ENCODE measurements at places on chromosomes 7 and 10. TPM values are rescaled to one million over a fixed set of nuclear protein-coding genes. Genes with fewer than 3 reads are reported as not detected.
A peak's percentile ranks its signal among the peaks of the same experiment; 100 is the strongest.

LGI1 gene
- not detected for total RNA-seq

ITGB8 gene
- 0.05 TPM for total RNA-seq

ZNF25 gene
- total RNA-seq: 9.0 TPM

DNAH11 gene
- total RNA-seq: 2.0 TPM

CFAP46 gene
- not detected for total RNA-seq

SEMA3C gene
- total RNA-seq: not detected

CRHR2 gene
- not detected for total RNA-seq

GRCh38 chr10:60189861-60190475 is 199.7 kb downstream of the ANK3 start:
- DNase-seq: no peak

DNA sequence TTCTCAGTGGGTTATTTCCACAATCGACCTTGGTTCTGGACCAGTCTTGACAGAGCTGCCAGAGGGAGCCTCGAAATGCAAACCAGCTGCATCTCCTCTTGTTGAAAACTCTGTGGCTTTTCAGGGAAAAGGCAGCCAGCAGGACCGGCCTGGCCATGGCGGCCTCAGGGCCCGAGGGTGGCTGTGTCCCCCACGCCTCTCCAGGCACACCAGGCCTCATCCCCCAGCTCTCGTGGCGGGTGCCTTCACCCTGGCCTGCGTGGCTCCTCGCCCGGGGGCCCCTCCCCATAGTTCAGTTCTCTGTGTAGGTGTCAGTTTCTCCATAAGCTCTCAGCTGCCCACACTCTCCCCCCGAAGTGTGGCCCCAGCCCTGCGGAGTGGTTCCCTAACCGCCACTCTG is 63.5 kb downstream of the MGMT start:
- no peak for DNase-seq

DNA sequence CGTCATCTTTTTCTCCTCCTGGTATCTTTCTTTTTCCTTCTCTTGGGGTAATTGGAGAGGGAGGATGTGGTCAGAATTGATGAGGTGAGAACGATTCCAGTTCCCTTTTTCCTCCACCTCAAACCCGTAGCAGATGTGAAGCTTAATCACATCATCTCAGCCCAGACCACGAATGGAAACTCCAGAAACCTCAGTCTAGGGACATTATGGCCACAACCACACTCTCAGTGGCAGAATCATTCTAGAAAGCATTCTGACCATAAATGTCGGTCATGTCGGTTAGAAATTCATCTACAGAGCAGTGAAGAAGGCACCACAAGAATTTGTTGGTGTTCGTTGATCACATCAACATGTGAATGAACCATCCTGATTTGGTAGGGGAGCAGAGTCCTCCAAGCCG is 78.7 kb downstream of the GATA3 start:
- DNase-seq: peak; percentile 64

DNA sequence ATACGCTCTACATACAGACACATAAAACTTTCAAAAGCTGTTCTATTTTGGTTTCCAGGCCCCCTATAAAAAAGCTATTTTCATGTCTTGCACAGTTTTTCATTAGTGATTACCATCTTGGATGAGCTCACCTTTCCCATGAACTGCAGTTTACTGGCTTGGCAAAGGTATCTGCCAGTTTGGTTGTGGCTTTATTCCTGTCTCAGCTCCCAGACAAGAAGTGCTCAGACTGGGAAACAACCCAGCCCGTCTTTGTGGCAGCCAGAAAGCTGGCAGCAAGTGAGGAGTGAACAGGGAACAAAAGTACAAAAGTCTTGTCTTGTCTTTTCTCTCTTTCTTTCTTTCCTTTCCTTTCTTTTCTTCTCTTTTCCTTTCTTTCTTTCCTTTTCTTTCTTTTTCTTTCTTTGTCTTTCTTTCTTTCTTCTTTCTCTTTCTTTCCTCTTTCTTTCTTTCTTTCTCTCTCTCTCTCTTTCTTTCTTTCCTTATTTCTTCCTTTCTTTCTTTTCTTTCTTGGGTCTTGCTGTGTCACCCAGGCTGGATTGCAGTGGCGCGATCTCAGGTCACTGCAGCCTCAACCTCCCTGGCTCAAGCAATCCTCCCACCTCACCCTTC is 138.8 kb downstream of the CFAP58 start:
- no peak for DNase-seq

GRCh38 chr10:122503886-122504609 is 42.7 kb downstream of the HTRA1 start:
- DNase-seq: no peak

DNA sequence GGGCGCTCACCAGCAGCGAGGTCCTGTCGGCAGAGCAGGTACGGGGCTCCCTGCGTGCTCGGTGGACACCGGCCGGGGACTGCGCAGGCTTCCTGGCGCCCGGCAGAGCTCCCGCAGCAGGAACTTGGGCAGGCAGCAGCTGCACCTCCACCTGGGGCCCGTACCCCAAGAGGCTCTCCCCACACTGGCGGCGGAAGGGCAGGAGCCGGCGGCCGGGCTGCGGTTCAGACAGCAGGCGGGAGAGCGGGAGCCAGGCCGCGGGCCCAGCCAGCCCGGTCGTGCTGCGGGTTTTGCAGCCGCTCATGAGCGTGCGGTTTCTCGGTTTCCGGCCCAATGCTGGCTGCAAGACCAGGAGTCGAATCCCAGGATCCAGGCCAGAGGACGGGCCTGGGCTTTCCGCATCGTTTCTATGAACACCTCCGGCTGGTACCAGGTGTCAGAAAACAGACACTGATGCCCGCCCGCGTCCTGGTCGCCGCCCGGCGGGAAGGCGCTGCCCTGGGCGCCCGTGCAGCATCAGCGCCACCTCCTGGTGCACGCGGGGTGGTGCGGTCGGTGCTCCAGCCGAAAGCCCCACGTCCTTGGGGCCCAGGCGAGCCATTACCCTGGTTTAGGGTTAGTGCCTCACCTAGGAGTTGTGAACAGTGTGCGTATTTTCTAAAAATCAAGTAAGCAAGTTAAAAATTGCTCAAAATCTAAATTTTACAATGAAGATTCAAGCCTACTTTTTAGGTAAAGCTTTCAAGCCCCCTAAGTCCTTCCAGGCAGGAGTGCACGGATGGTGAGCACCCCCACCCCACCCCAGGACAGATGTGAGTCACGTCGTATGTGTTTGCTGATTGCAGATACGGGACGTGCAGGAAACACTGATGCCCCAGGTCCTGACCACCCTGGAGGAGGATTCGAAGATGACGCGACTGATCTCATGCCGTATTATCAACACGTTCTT is 47.4 kb upstream of the PRKAR1B start:
- DNase-seq: peak; percentile 34

GRCh38 chr10:51340366-51340765 is 266.1 kb downstream of the PRKG1 start:
- DNase-seq: no peak
